ENCODE measurements at places on chromosomes 16 and 17. TPM values are rescaled to one million over a fixed set of nuclear protein-coding genes. Genes with fewer than 3 reads are reported as not detected.

Gene EVI2B
- total RNA-seq, result 9.9 TPM

Gene YPEL2
- total RNA-seq, result 4.4 TPM

Gene SLC13A2
- total RNA-seq, result not detected

Gene SNAI3
- 3.0 TPM for total RNA-seq

Gene ABAT
- 3.1 TPM for total RNA-seq

Gene USH1G
- not detected for total RNA-seq

DNA sequence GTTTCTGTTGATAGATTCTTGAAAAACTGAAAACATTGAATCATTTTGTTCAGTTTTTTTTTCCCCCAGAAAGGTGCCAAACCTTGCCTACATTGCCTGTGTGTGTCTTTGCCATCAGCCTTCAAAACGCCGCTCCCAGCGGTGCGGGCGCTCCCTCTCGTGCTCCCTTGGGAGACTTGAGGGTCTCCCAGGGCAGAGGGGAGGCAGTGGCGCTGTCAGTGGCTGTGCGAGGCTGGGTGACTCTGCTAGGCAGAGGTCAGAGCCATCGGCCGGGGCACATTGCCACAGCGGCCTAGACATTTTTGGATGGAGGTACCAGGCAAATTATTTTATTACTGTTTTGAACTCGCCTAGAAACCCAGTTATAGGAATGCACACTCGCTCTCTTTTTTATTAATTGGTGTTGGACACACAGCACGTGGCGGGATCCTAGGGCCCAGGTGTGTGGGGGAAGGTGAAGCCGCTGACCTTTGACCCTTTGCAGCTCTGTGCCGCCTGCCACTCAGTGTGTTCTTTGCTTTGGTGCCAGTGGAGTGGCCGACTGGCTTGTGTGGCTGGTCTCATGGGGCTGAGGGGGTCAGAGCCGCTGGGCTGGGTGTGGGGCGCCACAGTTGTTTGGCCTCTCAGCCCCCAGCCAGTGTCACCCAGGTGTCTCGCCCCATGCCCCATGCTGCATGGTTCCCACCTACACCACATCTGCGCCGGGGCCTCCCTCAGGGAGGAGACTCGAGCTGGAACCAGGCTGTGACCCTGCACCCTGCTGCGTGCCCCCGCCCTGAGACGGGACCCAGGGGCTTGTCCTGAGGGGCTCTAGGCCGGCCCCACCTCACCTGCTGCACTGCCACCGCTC, 115.7 kb downstream of the BANP start:
- no peak overlapping the region for H3K27ac ChIP-seq
- no peaks in the 10 kb centered on the region for H3K27me3 ChIP-seq
- peaks cover 6% of the 10 kb centered on the region for H3K36me3 ChIP-seq
- no peak for DNase-seq
- no peak overlapping the region for H3K4me3 ChIP-seq

DNA sequence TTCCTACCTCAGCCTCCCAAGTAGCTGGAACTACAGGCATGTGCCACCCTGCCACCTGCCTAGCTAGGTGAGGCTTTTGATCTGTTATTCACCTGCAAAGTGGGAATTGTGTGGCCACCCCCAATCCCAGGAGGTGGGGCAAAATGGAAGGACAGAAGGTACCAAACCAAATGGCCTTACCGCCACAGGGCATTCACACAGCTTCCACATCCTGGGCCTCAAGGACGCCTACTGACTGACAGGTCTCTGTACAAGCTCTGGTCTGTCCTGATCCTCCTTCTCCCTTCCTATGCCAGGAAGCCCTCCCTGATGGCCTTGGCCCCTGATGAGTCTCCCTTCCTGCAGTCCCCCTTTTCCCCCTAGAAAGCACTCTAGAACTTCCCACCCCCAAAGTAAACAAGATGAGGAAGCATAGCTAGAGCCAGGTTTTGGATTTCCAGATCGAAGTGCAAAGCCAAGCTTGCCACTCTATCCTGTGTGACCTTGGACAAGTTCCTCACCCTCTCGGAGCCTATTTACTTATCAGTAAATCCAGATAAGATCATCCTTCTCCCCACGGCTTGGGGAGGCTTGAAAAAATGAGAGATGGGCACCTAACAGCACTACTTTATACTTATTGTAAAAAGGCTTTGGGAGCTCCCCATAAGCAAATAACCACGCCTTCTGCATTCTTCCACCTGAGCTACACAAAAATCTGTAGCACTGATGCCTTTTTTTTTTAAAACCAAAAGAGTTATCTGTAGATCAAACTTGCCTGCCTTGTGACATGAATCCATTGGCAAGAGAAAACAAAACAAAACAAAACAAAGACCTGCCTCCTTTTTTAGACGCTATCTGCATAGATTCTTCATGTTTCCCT, 4.5 kb downstream of the PLLP start:
- no peaks in the 10 kb centered on the region for H3K36me3 ChIP-seq
- no peak overlapping the region for H3K27ac ChIP-seq
- DNase-seq, result no peak

GRCh38 chr17:17495536-17496188, 533 bp downstream of the RASD1 start:
- peak; percentile 34 for DNase-seq
- H3K27me3 ChIP-seq, result peaks cover 12% of the 10 kb centered on the region
- peaks cover 8% of the 10 kb centered on the region for H3K36me3 ChIP-seq
- peak overlapping the region; percentile 64 for H3K4me3 ChIP-seq

- no peak overlapping the region for H3K4me3 ChIP-seq
- no peak overlapping the region for H3K27ac ChIP-seq
- peaks cover 57% of the 10 kb centered on the region for H3K27me3 ChIP-seq
- H3K36me3 ChIP-seq, result no peaks in the 10 kb centered on the region
- DNase-seq, result no peak
Observed at GRCh38 chr17:46820592-46821450, 2.3 kb upstream of the WNT3 start.

- peaks cover 4% of the 10 kb centered on the region for H3K36me3 ChIP-seq
- peak overlapping the region; percentile 23 for H3K4me3 ChIP-seq
- DNase-seq, result peak; percentile 34
- peaks cover 24% of the 10 kb centered on the region for H3K4me1 ChIP-seq
- no peaks in the 10 kb centered on the region for H3K27me3 ChIP-seq
Observed at GRCh38 chr17:3639981-3640596, 3.5 kb downstream of the CTNS start.

GRCh38 chr17:73791631-73792030, 147.4 kb upstream of the SDK2 start:
- peaks cover 8% of the 10 kb centered on the region for H3K4me1 ChIP-seq
- H3K4me3 ChIP-seq, result no peak overlapping the region
- no peak overlapping the region for H3K27ac ChIP-seq
- no peaks in the 10 kb centered on the region for H3K27me3 ChIP-seq
- no peak for DNase-seq

GRCh38 chr17:44604116-44604761, 47.0 kb downstream of the FZD2 start:
- no peak overlapping the region for H3K27ac ChIP-seq
- H3K4me1 ChIP-seq, result no peaks in the 10 kb centered on the region
- H3K27me3 ChIP-seq, result peaks cover 2% of the 10 kb centered on the region
- no peaks in the 10 kb centered on the region for H3K36me3 ChIP-seq
- no peak overlapping the region for H3K4me3 ChIP-seq
- DNase-seq, result no peak

GRCh38 chr17:46758614-46759013, 59.9 kb downstream of the WNT3 start:
- H3K4me1 ChIP-seq, result no peaks in the 10 kb centered on the region
- DNase-seq, result no peak
- H3K36me3 ChIP-seq, result peaks cover 8% of the 10 kb centered on the region
- H3K27ac ChIP-seq, result no peak overlapping the region

GRCh38 chr17:60631119-60631518, 31.1 kb downstream of the PPM1D start:
- H3K4me3 ChIP-seq, result no peak overlapping the region
- H3K27ac ChIP-seq, result no peak overlapping the region
- H3K36me3 ChIP-seq, result peaks cover 1% of the 10 kb centered on the region
- peaks cover 9% of the 10 kb centered on the region for H3K4me1 ChIP-seq

DNA sequence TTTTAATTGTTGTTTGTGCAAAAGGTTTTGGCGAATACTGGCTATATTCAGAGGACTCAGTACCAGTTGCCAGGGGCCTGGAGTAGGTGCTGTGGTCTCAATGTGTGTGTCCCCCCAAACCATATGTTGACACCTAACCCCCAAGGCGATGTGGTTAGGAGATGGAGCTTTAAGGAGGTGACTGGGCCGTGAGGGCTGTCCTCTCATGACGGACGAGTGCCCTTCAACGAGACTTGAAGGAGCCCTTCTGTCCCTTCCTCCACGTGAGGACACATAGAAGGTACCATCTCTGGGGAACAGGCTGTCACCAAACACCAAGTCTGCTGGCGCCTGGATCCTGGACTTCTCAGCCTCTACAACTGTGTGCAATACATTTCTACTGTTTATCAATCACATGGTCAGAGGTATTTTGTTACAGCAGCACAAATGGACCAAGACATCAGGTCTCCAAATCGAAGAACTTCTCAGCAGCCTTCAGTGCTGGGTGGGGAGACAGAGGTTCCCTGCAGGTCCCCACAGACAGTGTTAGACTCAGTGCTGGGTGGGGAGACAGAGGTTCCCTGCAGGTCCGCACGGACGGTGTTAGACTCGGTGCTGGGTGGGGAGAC, 24.8 kb upstream of the METRNL start:
- H3K27ac ChIP-seq, result no peak overlapping the region
- H3K4me1 ChIP-seq, result peaks cover 14% of the 10 kb centered on the region
- no peaks in the 10 kb centered on the region for H3K36me3 ChIP-seq

- peaks cover 4% of the 10 kb centered on the region for H3K27me3 ChIP-seq
- no peak for DNase-seq
- H3K4me1 ChIP-seq, result peaks cover 6% of the 10 kb centered on the region
- H3K27ac ChIP-seq, result no peak overlapping the region
- peak overlapping the region; percentile 85 for H3K4me3 ChIP-seq
- no peaks in the 10 kb centered on the region for H3K36me3 ChIP-seq
Observed at GRCh38 chr16:58249388-58249779, 45.4 kb downstream of the PRSS54 start.

DNA sequence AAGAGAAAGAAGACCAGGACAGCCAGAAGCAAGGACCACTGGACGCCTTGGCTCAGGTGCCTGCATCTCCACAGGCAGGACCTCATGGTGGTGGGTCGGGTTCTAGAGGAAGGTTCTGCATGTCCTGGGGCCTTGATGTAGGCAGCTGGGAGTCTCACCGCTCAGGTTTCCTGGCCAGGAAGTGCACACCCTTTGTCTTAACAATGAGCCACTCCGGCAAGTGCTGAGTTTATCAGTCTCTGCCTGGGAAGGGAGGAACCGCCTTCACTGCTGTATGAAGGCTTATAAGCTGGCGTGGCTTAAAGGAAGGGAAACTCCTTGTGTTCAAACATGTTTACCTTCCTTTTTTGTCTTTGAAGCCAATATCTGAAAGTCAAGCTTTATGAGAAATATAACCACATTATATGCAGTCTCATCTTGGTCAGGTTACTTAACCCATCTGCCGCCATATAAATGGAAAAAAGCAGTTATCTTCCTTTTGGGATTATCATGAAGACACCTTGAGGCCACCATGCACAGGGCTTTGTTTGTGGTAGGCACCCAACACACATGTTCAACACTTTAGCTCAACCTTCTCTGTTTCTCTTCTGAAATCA, at the start of gene ST6GALNAC1:
TSS of gene ST6GALNAC1 (minus strand) at position 205 of the 596 bp plus-strand sequence. CDS start at position 86, 119 bp downstream.
- H3K36me3 ChIP-seq, result no peaks in the 10 kb centered on the region
- DNase-seq, result peak; percentile 58
- H3K27ac ChIP-seq, result peak within 1 kb of the TSS; percentile 62

Data from activated naive CD4-positive, alpha-beta T cell treated with anti-CD3 and anti-CD28 coated beads for 36 hours (primary cell).